HCT116 (cell line): ENCODE measurements at places on chromosomes 2 and 18. TPM values are rescaled to one million over a fixed set of nuclear protein-coding genes. Genes with fewer than 3 reads are reported as not detected.

The IAH1 gene
- 35.1 TPM for total RNA-seq

DNA sequence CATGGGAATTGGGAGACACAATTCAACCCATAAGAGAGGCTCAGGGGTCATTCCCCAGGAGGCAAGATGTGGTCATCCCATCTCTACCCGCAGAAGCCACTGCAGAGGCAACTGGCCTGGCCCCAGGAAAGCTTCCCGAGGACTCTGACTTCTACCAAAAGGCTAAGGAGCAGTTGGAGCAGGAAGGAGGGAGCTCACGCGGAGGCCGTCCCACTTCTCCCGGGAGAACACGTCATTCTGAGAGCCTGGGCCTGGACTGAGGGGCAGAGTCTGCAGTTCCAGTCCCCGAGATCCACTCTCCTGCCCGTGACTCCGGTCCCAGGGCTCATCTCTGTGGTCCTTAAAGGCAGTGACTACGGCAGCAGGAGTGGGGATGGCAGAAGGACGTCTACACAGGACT is 69.0 kb upstream of the TAF1B start:
- no peak for DNase-seq

GRCh38 chr2:105747991-105748390 is 3.3 kb downstream of the NCK2 start:
- DNase-seq: no peak

DNA sequence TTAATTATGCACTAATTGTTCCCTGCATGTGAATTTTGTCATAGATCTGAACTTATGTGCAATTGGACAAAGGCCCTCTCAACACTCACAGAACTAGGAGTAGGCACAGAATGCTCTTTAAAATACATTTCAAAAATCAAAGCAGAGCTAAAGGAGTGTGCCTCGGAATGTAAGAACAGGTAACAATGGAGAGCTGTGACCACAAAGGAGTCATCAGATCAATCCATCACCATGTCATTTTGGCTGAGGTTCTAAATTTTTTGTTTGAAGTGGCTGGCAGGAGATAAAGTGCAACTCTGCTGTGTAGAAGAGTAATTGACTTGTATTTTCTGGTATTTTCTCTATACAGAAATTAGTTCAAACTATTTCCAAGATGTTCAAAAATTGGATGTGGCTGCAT is 155.4 kb downstream of the NRP2 start:
- no peak for DNase-seq

DNA sequence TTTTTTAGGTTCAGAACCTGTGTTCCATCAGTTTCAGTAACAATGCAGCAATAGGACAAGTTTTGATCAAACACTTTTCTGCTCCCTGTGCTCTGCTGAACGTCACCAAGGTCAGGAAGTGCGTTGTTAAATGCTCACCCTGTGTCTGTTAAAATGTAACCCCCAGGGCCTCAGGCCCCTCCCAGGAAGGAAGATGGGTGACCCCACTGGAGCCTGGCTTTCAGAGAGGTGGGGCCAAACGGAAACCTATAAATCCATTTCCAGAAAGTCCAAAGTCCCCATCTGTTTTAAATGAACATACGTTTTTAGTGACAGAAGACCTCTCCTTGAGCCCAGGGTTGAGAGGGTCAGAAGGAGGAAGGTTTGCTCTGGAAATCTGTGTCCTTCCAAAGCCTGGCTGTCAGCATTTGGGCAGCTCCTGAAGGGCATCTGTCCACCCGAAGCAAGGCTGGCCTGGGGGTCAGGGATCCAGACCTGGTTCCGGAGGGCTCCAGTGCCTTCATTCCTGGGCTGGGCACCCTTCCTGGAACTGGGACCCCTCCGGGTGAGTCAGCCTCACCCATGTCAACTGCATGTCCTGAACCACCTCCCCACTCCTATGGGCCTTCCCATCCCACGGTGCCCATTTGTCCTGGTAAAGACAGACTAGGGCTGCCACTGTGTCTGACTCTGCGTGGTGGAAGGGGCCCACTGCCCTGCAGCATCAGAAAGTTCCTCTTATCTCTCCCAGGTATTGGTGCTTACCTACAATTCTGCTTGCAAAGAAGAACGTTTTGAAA is 117.4 kb upstream of the COPS8 start:
- DNase-seq: no peak

The DNPEP gene
- total RNA-seq: 80.1 TPM
